ENCODE measurements at places on chromosomes 16 and 17. TPM values are rescaled to one million over a fixed set of nuclear protein-coding genes. Genes with fewer than 3 reads are reported as not detected.

STAT5A gene
- total RNA-seq: 35.3 TPM

KRTAP3-1 gene
- not detected for total RNA-seq

DNA sequence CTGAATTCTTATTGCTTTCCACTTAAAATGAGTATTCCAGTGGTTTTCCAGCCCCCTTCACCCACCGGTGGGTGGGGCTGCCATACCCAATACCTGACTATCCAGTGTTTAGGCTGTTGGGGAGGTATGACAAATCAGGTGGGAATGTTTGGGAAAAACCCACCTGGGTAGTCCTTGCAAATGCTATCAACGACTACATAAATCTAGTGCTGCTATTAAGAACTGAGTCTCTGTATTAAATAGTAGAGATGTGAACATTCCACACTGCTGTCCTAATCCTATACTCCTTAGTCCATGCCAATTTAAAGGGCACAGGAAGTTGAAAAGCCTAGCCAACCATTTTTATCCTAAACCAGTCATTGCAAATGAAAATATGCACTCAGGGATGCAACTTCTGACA lies 126.6 kb downstream of the AXIN2 start:
- DNase-seq: no peak
- no peaks in the 10 kb centered on the region for H3K4me1 ChIP-seq
- H3K36me3 ChIP-seq: no peaks in the 10 kb centered on the region
- H3K27ac ChIP-seq: no peak overlapping the region
- no peak overlapping the region for H3K4me3 ChIP-seq

DNA sequence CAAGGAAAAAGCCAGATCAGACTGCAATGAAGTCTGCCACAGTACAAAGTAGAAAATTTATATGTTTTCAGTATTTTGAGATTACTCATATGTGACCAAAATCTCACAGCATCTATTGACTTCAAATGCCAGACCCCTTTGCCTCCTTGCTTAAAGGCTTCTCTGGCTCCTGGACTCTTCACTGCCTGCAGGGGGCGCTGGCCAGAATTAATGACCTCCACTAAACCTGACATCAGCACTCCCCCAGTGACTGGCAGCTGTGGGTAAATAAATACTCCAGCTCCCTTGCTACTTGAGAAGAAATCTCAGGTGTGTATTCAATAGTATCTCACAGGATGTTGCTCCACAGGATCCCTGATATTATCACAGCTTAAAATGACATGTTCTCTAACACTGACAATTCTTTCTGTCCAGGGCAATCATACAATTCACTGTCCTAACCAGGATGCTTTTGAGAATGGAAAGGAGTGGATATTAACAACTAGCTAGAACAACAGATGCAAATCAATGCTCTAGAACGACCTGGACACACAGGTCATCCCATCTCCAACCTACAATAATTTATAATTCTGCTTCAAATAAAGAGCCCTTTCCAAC lies 4.0 kb downstream of the BECN1 start:
- no peak overlapping the region for H3K4me3 ChIP-seq
- no peak overlapping the region for H3K27ac ChIP-seq
- H3K4me1 ChIP-seq: no peaks in the 10 kb centered on the region
- no peaks in the 10 kb centered on the region for H3K27me3 ChIP-seq

DNA sequence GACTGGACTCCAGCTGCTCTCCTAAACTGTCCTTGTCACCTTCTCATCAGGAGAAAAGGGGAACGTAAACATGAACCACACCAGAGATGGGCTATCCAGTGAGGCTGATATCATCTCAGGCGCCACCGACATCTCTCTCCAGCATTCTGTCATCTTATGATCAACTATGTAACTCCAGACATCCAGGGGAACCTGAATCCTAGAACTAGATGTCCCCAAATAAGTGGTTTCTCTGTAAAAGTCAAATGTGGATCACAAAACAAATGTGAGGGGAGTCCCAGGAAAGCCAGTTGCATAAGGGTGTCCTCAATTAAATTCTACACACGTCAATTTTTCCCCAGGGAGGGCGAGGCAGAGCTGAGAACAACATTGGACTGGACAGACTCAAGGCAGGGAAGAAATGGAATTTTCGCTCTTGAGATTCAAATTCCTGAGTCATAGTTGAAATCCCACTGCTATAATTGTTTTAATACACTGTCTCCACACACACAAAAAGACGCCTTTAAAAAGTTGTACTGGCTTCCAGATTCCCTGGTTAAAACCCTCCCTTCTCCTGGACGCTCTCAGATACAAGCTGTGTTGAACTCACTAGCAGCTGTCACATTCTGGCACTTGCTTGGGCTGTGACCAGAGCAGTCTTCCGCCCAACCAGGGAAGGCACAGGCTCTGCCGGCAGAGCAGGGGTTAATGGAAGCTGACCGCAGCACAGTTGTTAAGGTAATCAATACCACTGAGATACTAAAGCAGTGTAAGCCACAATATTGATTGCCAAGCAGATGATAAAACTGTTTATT lies 62.6 kb downstream of the ZFHX3 start:
- no peak overlapping the region for H3K4me3 ChIP-seq
- H3K27ac ChIP-seq: peak overlapping the region; percentile 67
- H3K36me3 ChIP-seq: no peaks in the 10 kb centered on the region
- peaks cover 4% of the 10 kb centered on the region for H3K4me1 ChIP-seq
- peak; percentile 63 for DNase-seq

DNA sequence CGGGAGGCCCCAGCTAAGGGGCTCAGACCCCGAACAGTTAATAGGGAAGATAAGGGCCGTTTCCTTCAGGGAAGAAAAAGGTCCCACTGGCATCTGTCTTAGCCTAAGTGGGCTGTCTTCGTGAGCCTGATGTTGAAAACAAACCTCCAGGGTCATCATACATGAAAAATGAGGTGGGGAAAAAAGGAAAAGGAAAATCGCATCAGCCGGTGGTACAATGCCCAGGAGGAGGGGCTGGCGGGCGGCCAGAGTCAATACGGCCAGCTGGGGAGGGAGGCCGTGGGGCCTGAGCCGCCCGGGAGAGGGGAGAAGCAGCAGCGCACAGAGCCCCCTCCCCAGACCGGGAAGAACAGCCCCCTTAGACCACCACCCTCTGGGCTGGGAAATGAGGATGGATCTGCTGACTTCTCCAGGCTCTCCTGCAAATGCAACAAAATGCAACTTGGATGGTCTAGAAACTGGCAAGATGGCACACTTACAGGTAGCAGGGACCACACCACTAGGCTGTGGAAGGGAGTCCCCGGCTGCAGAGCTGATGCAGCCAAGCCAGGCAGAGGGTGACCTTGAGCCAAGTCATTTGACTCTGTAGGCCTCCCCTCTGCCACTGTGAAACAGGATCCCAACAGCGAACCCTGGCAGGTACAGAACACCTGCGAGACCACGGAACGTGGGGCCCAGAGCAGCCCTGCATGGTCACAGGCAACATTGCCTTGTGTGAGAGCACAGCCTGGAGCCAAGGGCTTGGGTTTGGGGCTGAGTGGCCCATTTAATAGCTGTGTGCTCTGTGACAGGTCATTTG lies 448.5 kb downstream of the SOX9 start:
- no peaks in the 10 kb centered on the region for H3K4me1 ChIP-seq
- no peak for DNase-seq
- no peak overlapping the region for H3K27ac ChIP-seq
- no peaks in the 10 kb centered on the region for H3K27me3 ChIP-seq
- no peak overlapping the region for H3K4me3 ChIP-seq
- no peaks in the 10 kb centered on the region for H3K36me3 ChIP-seq

Measured in uterus (tissue), 4 donors.